ENCODE measurements at places on chromosomes 6 and 20.

DNA sequence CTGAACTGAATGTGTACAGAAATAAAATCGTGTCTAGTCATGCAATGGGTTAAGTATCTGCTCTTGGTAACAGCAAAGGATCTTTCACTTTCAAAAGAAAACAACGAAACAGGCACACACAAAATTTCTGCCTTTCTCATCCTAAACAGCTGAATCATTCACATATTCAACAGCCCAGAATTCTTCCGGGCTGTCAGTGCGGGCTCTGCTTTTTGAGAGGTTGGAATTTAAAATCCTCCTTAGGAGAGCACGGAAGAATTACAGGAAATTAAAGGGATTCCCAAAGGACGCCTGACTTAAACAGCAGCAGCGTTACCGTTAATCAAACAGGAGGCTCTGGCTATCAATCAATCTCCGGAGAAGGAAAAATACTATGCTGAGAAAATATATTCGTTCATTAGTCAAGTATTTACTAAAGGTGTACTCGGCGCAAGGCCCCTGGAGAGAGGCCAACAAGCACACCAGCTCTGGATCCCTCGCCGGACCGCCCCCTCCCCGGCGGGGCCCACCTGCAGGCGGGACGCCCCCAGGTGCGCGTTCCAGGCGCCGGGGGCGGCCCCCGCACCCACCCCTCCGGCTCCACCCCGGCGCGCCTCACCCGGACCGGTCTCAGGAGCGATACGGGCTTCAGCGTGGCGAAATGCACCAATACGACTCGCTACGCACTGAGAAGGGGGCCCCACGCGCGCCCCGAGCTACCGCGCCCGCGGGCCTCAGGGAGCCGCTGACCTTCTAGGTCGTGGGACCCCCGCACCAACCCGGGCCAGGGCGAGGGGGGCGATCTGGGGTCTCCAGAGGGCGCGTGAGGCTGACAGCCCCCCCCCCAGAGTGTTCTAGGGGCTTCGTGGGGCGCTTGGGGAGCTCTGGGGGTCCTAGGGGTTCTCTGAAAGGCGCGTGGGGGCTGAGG is 1.0 kb downstream of the NAPB start:
- DNase-seq, result no peak

- DNase-seq, result no peak
These were observed 29.1 kb upstream of the SCML4 start for GRCh38 chr6:107853230-107853629.

GRCh38 chr6:29750709-29751108 is 27.5 kb downstream of the HLA-F start:
- no peak for DNase-seq

DNA sequence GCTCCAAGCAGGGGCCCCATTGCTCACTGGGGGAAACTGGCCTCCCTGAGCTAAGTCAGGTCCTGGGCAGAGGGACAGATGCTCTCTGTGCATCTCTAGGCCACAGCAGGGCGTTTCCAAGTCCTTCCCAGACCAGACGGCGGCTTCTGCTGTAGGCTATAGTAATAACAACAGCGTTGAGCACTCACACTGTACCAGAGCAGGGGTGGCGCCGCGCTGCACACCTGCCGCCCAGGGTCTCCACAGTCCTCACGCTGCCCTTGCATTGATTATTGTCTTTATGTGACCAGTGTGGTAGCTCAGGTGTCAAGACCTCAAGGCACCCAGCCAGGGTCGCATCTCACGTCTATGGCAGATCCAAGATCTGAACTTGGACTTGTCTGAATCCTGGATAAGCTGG is 14.9 kb upstream of the CCN5 start:
- DNase-seq, result no peak

- DNase-seq, result no peak
These were observed 220.0 kb downstream of the QKI start for GRCh38 chr6:163634211-163635171.

- no peak for DNase-seq
These were observed 3.7 kb downstream of the SMPDL3A start for GRCh38 chr6:122792766-122793165.

DNA sequence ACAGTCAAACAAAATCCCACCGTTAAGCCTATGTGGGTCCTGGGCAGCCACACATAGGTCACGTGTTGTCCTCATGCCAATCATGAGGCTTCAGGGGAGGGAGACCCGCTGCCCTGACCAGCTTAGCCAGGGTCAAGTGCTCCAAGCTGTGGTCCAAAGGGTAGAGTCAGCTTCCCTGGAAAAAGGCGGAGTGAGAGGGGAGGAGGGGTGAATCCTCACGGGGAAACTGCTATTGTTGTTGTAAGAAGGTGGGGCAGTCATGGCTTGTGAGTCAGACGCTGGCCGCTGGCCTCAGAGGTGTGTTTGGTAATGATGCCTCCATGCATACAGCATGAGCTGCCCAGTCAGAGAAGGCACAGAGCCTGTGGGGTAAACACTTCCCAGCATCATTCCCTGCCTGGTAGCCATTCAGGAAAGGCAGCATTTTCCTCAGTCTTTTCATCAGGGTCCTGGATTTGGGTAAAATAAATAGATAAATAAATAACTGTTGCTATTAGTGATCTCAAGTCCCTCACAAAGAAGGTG is 8.7 kb downstream of the CST3 start:
- DNase-seq, result no peak

GRCh38 chr6:139153855-139154254 is 19.0 kb downstream of the HECA start:
- DNase-seq, result no peak

- no peak for DNase-seq
These were observed 462.5 kb upstream of the BTBD3 start for GRCh38 chr20:11454966-11455799.

GRCh38 chr20:56859039-56859800 is 230.1 kb downstream of the TFAP2C start:
- DNase-seq, result no peak

GRCh38 chr6:34457742-34458735 is 7.8 kb upstream of the PACSIN1 start:
- DNase-seq, result no peak

DNA sequence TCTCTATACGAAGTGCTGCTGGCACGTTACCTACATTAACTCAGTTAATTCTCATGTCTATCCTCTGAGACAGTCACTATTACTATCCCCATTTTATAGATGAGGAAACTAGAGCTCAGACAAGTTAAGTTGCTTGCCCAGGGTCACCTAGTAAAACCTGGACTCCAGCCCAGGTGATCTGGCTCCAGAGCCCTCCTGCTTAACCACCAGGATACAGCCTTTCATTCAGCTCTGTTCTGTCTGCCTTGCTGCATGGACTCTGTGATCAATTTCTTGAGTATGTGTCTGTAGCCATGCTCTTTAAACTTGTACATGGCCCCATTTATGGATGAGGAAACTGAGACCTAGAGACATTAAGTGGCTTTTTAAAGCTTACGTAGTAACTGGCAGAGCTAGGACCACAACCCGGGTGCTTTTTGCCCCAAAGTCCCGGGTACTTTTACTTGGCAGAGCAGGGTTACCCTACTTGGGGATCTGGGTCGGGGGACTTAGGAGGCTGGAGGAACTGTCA is 4.7 kb downstream of the CDKN1A start:
- peak; percentile 50 for DNase-seq

DNA sequence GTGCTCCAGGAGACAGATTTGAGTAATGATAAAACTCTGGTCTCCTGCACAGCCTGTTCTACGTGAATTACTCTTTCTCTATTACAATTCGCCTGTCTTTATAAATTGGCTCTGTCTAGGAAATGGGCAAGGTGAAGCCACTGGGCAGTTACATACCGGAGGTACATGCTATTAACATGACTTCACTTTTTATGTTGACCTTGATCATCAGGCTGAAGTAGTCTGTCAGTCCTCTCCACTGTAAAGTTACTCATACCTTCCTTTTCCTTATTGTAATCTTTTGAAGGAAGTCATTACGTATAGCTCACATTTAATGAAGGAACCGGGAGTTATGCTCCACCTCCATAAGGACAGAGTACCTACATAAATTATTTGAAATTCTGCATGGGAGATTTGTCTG is 19.9 kb upstream of the KHDC1 start:
- DNase-seq, result no peak

GRCh38 chr6:113289166-113289565 is 568.0 kb upstream of the MARCKS start:
- DNase-seq, result peak; percentile 55

DNA sequence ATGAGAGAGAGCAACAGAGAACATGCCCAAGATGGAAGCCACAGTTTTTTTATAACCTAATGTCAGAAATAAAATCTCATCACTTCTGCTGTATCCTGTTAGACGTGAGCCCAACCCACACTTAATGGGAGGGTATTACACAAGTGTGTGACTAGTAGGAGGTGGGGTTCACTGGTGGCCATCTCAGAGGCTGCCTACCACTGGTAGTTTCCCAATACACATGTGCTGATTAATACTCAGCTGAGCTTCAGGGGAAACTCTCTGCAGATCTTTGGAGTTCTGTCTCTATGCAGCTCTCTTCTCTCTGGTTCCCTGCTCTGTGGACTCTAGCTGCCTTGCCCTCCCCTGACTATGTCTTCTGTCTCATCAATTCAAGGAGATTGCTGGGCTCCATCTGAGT is 35.7 kb downstream of the CNBD2 start:
- DNase-seq, result no peak

DNA sequence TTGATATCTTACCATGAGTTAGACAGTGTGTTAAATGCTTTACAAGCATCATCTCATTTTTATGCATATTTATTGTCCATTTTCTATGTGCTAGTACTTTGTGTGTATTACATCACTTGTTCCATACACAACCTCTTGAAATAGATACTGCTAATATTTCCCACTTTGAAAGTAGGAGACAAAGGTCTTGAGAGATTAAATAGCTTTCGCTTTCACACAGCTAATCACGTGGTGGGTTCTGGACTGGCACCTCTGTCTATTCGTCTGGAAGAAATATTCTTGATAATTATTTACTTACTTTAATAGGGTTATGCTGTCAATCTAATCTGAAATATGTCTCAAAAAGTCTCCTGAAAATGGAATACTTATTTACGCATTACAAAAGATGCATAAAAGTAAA is 30.2 kb downstream of the EPHA7 start:
- DNase-seq, result no peak
